Mesothelial cell of epicardium (in vitro differentiated cells): ENCODE measurements at places on chromosomes 13 and 19. TPM values are rescaled to one million over a fixed set of nuclear protein-coding genes. Genes with fewer than 3 reads are reported as not detected.
A peak's percentile ranks its signal among the peaks of the same experiment; 100 is the strongest.

- H3K4me1 ChIP-seq: no peaks in the 10 kb centered on the region
- H3K4me3 ChIP-seq: no peak overlapping the region
- no peak for DNase-seq
- no peak overlapping the region for H3K27ac ChIP-seq
- no peaks in the 10 kb centered on the region for H3K36me3 ChIP-seq
These were observed 43.7 kb downstream of the KCTD15 start for GRCh38 chr19:33840382-33840781.

GRCh38 chr19:20431826-20432225 is 133.8 kb downstream of the ZNF737 start:
- H3K36me3 ChIP-seq: no peaks in the 10 kb centered on the region
- peaks cover 2% of the 10 kb centered on the region for H3K4me1 ChIP-seq

ETV2 gene
- total RNA-seq: 1.4 to 2.1 TPM (median 1.5 TPM) in 3 replicates

DNA sequence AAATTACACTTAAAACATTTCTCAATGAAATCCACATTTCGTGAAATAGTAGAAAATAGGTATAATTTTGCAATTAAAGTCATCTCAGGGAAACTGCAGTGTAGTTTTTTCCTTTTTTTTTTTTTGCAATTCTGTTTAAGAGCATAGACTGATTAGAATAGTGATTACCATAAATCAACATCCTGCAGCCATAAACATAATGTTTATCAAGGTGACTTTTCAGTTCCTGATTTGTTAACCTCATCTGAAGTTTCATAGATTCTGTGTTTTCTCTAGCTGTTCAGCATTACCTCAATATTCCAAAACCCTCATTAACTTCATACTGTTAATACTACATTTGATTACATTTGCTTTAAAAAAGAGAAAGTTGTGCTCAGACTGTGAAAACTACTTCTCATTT is 286.3 kb upstream of the DACH1 start:
- H3K4me1 ChIP-seq: peaks cover 29% of the 10 kb centered on the region
- H3K4me3 ChIP-seq: no peak overlapping the region
- H3K36me3 ChIP-seq: peaks cover 3% of the 10 kb centered on the region
- H3K27ac ChIP-seq: no peak overlapping the region
- no peaks in the 10 kb centered on the region for H3K27me3 ChIP-seq

GRCh38 chr13:113417008-113417751 is 36.1 kb downstream of the ADPRHL1 start:
- DNase-seq: no peak
- peaks cover 3% of the 10 kb centered on the region for H3K27me3 ChIP-seq
- H3K4me1 ChIP-seq: peaks cover 6% of the 10 kb centered on the region
- no peak overlapping the region for H3K4me3 ChIP-seq

SMAD9 gene
- total RNA-seq: 30.9 to 32.3 TPM (median 31.9 TPM) in 3 replicates

DNA sequence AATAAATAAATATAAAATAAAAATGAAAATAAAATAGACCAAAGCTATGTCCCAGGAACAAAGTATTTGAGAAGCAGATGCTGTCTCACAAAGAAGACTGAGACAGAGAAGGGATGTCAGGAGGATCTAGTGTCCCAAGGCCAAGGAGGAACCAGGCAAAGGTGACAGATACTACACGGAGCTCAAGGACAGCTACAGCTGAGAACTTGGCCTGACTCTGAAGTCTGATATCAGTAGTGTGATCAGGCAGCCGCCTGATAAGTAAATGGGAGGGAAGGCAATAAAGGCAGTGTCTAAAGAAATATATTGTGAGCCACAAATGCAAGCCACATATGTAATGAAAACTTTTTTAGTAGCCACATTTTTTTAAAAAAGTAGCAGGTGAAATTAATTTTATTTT is 20.4 kb upstream of the NANOS3 start:
- H3K36me3 ChIP-seq: no peaks in the 10 kb centered on the region
- H3K4me1 ChIP-seq: peaks cover 16% of the 10 kb centered on the region
- no peak overlapping the region for H3K4me3 ChIP-seq
- DNase-seq: no peak

GRCh38 chr13:84648069-84648640 is 765.9 kb upstream of the SLITRK1 start:
- H3K27ac ChIP-seq: no peak overlapping the region
- no peaks in the 10 kb centered on the region for H3K27me3 ChIP-seq
- no peak overlapping the region for H3K4me3 ChIP-seq
- H3K36me3 ChIP-seq: no peaks in the 10 kb centered on the region
- H3K4me1 ChIP-seq: peaks cover 9% of the 10 kb centered on the region
- no peak for DNase-seq

GRCh38 chr19:45403781-45404556 is 900 bp downstream of the PPP1R13L start:
- peak; percentile 73 for DNase-seq
- peak overlapping the region; percentile 85 for H3K4me3 ChIP-seq
- peaks cover 39% of the 10 kb centered on the region for H3K4me1 ChIP-seq
- peaks cover 33% of the 10 kb centered on the region for H3K27me3 ChIP-seq
- H3K27ac ChIP-seq: peak overlapping the region; percentile 98
- H3K36me3 ChIP-seq: peaks cover 8% of the 10 kb centered on the region
